NCI-H1930 (cell line): ENCODE measurements at places on chromosomes 2 and 18.

DNA sequence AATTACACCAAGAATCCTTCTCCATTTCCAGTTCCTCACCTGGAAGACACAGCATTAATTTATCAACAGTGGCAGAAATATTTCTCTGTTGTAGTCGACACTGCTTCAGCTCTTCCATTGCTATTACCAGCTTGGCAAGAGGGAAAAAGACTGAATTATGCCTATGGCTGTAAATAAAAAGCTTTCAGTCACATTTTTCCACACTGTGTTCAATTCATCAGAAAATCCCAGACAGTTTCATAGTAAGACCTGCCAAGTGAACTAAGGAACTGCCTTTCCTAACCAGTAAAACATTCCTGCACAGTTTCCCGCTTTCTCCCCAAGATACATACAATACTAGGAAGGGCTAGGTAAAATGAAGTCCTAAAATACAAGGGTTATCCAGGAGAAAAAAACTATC, 94.7 kb downstream of the EXOC6B start:
- no peak for DNase-seq

DNA sequence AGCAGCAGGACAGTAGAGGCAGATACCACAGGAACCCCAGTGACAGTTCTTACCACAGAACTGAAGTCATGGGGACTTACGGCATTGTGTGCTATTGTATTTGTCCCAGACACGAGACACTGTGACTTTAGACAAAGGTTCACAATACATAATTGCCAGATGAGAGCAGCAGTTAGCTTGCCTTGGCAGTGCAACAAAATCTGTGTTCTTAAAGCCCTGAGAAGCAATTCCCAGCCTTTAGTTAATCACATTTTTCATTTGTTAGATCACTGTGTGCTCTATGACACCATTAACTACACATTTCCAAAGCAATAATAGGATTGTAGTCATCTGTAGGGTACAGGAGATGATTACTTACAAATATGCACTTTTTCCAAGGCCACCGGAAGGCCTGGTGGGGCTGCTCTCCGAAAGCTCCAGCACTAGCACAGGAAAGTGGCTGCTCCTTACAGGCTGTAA, 97.5 kb upstream of the LDLRAD4 start:
- no peak for DNase-seq

DNA sequence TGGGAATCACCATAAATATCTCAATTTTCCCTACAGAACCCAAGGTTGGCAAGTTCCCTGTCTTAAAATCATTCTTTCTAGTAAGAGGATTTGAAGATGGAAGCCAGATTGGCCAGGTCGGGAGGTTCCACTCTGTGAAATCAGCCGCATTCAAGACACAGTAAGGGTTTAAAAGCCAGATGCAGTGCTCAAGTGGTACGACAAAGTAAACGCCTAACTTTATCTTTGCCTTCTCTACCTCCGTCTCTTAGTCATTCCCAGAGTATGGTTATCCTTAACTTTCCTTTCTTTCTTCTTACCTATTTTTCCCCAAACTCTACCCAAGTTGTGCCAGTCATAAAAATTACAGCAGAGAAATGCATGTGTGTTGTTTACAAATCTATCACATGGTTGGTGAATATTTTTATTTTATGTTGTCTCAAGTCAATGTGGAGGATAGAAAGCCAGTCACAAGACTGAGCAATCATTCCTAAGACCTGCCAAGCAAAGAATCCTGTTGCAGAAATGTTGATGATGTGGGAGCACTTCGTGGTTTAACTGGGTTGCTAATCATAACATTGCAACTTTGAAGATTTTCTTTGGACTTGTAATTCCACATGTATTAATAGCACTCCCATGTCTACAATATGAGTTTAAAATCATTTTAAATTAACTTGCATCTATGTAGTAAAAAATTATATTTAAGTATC, 62.6 kb downstream of the SLC40A1 start:
- no peak for DNase-seq

- DNase-seq, result no peak
Measured at GRCh38 chr2:102672107-102672776, 52.9 kb downstream of the SLC9A2 start.

- DNase-seq, result no peak
Measured at GRCh38 chr2:68375582-68375981, 10.5 kb downstream of the PLEK start.
